ENCODE measurements at places on chromosomes 6 and 20.

DNA sequence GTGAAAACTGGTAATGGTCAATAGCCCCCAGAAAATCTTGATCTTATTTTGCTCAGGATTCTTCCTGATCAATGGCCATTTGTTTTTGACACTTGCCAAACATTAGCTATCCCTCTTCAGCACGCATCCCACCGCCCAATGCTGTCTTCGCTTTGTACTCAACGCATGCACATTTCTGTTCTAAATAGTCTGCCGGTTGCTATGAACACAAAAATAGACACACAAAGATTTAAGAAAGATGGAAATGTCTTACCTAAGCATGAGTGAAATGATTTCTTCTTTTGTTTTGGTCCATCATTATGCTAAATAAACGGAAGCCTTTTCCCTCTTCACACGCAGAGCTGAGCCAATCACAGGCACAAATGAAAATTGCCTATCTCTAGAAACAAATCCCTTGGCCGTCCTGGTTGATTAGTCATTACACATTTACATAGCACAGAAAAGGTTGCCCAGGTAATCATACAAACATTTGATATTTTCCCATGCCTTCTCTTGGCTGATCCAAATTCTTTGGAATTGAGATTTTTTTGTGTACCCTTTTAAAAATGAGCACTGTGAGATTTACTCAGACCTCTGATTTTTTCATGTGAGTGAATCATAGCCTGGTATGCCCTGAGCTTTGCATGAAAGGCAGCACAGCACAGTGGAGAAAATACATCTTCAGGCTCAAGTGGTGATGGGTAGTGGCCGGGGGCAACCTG, 70.5 kb upstream of the FAM184A start:
- no peak for DNase-seq

- DNase-seq, result no peak
Observed at GRCh38 chr6:87213364-87213763, 58.0 kb downstream of the ZNF292 start.

- no peak for DNase-seq
Observed at GRCh38 chr20:48749437-48749836, 78.4 kb downstream of the PREX1 start.

- DNase-seq, result no peak
Observed at GRCh38 chr6:27568226-27568897, 95.5 kb upstream of the ZNF184 start.

DNA sequence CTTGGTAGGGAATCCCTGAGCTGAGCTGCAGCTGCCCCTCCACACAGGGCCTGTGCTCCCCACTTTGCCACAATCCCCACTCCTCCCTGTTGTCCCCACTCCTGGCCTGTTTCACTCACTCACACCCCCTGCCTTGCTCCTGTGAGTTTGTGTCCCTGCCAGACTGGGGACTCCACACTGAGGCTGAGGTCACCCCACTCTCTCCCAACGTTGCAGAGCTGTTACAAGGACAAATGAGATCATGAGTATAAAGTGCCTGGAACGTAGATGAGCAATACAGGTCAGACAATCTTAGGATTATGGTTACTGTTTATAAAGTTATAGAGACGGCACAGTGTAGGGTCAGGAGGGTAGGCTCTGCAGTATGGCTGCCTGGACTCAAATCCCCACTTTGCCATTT, 426.0 kb upstream of the SULF2 start:
- no peak for DNase-seq

GRCh38 chr6:2296781-2297180, 51.4 kb upstream of the GMDS start:
- DNase-seq, result no peak

GRCh38 chr6:2192976-2193375, 52.4 kb downstream of the GMDS start:
- no peak for DNase-seq

- DNase-seq, result no peak
Observed at GRCh38 chr6:6402006-6402405, 81.5 kb upstream of the F13A1 start.

DNA sequence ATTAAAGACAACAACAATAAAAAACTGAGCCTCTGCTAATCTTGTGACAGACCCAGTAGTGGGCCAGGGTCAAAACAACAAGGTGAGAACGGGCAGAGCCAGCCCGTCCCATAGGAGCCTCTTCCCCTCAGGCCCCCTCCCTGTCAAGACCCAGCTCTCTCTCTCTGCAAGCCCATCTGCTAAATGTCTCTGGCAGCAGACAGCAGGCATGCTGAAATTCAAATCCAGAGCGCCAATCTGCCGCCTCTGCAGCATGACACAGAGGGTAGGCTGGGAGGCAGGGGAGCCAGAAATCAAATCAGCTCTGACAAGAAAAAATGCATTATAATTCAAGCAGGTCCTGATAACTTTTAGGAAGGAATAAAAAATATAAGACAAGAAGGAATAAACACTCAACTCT, 26.3 kb downstream of the METTL24 start:
- DNase-seq, result no peak

GRCh38 chr6:127924031-127924430, 23.2 kb upstream of the THEMIS start:
- DNase-seq, result no peak

DNA sequence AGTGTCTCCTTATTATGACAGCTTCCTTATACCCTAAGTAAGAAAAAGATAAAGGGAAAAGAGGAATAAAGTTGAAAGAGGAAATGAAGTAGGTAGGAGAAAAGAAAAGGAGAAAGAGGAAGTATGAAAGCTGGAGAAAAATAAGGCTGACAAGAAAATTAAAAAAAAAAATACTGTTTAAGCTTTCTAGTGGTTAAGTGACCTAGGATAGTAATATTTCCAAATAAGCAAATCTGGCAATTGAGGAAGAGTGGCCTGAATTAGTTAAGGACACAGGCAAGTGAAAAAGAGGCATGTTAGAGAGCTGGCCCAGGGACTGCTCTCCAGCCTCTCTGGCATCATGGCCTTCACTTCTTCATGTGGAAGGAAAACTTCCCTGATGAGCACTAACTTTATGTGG, 76.5 kb upstream of the ADGRF1 start:
- DNase-seq, result no peak

DNA sequence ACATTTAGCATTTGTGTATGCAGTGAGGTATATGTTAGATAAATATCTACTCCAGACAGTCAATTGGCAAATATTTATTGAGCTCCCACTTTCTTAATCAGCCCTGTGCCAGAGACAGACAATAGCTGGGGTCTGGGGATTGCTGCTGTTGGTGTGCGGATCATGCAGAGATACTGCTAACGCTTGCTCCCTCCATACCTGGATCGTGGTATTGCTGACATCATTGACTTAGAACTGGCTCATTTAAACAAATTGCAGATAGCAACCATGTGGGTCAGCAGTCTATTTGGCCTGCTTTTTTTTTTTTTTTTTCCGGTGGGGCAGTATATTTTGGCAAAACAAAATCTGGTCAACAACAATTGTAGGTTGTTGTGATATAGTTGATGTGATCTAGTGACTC, 9.5 kb downstream of the ARID1B start:
- DNase-seq, result no peak

DNA sequence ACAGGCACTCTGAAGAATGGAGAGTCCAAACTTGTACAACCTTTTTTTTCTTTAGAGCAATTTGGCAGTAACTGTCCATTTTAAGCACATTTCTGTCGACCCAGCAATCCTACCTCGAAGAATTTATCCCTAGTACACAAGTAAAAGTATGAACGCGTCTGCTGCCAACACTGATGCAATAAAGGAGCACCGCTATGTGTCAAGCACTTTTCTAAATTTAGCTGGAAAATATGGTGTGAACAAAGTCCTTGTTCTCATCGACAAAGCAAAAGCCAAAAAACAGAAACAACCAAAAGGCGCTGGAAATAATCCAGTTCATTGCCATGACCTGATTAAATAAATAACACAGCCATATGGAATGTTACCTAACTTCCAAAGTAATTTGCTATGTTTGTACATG, 1.1 kb downstream of the DPM1 start:
- DNase-seq, result no peak

GRCh38 chr20:46260480-46260879, 47.8 kb downstream of the CDH22 start:
- DNase-seq, result no peak

GRCh38 chr6:142367501-142368018, 65.8 kb downstream of the ADGRG6 start:
- no peak for DNase-seq

DNA sequence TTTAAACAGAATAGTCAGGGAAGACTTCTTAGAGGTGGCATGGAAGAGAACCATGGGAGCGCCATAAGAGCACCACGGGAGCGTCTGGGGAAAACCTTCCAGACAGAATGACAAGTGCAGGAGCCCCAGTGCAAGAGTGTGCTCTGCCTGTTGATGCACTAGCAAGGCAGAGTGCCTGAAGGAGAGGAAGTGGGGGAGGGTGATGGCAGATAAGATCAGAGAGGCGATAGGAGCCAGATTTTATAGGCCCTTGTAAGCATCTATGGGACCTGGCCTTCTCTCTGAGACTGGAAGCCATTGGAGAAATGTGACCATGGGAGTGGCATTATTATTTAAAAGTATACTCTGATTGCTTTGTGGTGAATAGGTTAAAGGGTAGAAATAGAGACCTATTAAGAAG, 13.1 kb downstream of the FUCA2 start:
- DNase-seq, result no peak

DNA sequence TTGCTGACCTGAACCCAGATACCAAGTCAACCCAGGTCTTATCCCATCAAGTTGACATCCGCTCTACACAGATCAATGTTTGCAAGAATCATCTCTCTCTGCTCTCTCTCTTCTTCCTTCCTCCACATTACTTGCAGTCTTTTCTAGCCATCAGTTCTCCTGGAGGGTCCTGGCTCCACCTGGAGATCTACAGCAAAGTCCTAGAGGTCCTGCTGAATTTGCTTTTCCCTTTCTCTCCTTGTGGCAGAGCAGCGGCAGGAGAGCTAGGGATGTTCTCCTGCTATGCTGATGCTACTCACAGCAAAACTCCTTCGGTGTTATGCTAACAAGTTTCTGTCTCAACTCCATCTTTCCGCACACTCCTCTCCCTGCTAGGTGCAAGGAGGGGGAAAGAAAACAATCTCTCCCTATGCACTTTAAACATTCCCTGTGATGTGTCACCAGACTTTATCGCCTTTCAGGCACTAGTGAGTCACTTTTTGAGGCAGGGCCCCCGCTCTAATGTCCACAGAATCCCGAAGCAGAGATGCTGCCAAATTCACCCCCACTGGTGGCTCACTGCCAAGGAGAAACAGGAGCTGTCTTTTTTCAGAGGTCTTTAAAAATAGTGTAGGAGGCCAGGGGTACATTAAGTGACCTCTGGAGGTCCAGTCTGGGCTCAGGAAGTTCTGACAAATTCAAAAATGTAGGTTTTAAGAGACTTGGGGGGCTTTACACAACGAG, 62.6 kb downstream of the FAM50B start:
- no peak for DNase-seq

DNA sequence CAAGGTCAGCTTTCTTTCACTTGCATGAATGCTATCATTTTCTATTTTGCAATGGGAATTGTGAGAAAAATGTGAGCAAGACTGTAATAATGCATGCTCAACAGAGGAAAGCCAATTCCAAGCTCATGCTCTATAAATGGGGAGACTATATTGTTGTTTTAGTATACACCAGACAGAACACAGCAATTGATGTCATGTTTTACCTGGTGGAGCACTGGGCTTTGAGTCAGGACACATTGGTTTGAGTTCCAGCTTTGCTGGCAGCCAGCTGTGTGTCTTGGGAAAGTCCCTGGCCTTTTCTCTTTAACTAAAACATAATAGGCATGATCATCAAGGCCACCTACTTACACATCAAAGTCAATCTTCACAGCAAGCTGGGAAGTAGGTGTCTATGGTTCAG, 83.3 kb downstream of the FOXA2 start:
- DNase-seq, result no peak

DNA sequence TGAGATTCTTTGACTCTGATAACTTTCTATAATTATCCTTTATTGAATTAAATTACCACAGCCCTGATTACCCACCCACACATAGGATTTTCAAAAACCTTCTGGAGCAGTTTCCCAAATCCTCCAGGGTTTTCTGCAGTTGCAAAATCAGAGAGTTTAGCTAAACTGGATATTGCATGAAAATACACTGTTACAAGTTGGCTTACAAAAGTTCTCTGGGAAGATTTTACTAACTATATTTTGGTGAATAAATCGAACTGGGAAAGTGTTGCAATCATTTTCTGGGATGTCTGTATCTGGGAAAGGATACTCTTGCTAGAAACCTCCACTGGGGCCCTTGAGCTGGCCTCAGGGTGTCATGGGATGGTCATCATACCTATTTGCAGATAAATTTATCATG, 97.6 kb upstream of the STMND1 start:
- no peak for DNase-seq

DNA sequence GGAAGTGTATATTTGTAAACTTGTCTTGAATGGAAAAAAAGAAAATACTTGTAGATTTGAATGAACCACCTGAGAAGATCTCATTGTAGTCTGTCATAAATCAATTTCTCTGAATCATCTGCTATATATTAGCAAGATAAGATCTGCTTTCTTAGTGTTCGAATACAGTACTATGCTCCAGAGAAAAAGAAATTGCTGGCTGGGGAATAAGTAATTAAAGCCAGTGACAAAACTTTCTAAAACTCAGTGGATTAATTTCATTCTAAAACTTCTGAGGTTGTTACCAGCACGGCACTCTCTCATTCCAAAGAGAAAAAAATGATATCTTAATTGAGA, 22.4 kb upstream of the MROH8 start:
- no peak for DNase-seq

DNA sequence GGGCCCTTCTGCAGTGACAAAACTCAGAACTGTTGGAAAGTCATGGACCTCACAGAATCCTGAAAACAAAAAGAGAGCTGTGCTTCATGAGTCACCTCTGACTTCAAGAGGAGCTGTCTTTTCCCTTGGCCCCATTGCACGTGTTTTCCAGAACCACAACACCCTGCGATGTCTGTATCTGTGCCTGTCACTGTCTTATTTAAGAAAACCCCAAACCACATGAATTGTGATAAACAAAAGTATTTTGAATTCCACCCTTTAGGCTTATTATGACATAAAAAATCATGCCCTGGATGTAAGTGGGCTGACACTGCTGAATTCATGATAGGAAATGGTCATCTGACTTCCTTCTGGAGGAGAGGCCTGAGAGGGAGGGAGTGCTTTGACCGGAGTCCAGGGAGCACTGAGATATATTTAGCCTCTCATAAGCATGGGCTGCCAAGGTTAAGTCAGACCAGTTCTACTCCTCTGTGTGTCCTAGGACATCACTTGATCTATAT, 96.4 kb upstream of the DUSP22 start:
- DNase-seq, result no peak
